ENCODE measurements at places on chromosomes 6 and 20. TPM values are rescaled to one million over a fixed set of nuclear protein-coding genes. Genes with fewer than 3 reads are reported as not detected.

- ATAC-seq, result no peak
Observed at GRCh38 chr6:14259594-14260152, 142.1 kb downstream of the CD83 start.

DNA sequence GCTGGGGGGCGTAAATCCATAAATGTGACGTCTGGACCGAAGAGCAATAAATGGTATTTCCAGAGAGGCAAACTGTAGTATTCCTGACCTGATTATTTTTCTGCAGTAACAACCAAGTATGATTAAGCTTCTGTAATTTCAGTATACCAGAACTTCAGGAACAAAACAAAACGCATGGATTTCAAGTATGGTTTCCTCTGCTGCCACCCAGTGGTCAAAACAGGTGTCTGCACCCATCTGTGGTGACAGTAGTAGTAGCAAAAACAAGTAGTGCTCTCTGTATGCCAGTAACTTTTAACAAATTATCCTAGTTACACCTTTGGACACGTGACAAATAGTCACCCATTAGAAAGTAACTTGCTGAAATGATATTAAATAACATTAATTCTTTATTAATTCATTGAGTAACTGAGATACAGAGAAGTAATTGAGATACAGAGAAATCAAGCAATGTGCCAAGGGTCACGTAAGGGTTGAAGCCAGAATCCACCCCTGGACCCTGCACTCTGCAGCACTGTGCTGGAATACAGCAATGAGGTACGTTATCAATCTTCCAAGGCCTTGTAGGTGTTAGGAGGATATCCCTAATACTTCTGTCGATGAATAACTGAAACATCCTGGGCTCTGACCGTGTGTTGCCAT, 7.9 kb downstream of the CALHM4 start:
- peak; percentile 56 for ATAC-seq

DNA sequence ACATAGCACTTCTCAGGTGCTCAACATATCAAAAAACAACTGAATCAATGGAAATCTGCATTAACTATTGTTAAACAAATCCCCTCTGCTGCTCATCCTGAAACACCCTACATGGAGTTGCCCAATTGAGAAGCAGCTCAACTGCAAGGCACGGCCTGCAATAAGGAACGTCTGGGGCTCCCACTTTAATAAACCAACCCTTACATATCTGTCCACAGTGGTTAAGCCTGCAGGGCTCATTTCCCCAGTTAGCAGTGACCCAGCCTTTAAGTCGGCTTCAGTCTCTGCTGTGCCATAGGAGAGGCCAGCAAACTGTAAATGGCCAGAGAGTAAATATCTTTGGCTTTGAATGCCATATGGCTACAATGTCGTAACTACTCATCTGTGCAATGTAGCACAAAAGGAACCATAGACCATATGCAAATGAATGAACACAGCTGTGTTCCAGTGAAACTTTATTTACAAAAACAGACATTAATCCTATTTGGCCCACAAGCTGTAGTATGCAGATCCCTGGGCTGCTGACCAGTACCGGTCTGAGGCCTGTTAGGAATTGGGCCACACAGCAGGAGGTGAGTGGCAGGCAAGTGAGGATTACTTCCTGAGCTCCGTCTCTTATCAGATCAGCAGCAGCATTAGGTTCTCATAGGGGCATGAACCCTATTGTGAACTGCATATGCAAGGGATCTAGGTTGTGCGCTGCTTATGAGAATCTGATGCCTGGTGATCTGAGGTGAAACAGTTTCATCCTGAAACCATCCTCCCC, 522.7 kb upstream of the CDH4 start:
- ATAC-seq, result no peak

DNA sequence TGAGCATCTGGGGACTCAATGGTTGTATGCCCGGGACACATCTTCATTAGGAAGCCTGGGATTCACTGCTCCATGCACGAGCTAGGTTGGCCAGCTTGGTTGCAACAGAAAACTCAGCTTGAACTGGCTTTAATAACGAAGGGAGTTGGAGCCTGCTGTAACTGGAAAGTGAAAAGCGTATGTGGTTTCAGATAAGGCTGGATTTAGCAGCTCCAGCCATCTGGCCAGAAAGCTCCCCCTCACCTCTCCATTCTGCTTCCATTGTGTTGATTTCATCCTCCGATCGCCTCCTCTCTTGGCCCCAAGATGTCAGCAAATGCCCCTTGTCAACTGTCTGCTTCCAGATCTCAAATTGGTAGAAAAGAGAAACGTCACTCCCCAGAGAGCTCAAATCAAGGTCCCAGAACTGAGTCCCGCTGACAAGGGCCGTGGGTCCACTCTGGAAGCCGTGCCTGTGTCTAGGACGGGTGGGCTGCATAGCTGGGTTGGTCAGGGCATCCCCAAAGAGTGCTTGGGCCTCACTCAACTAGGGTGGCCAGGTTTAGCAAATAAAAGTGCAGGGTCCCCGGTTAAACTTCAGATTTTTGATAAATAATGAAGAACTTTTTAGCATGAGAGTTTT, 117.0 kb upstream of the PMEPA1 start:
- no peak for ATAC-seq

GRCh38 chr20:14117768-14118167, 122.5 kb downstream of the MACROD2 start:
- ATAC-seq, result no peak

The SLA2 gene
- 0.27 TPM for total RNA-seq

DNA sequence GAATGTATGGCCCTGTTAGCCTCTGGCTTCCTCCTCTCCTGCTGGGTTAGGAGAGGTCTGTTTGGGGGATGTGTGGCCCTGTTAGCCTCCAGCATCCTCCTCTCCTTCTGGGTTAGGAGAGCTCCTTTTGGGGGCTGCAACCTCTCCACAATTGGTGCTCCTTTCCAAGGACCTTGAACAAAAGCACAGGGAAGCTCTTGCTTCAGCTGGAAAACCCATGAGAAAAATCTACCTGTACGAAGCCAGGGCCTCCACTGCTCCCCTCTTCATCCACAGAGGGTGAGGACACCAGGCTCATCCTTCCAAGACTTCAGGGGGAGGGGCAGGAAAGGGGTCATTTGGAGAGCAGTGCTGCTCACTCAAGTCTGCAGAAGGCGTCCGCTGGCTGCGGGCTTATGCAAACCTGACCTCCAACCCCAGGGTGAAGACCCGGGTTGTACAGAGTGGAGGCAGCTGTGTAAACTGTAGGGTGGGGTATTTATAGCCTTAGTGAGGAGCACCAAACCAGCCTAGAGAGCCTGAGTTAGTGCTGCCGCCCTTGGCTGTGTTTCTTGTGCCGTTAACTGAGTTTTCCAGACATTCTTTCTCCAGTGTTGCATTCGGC, 62.1 kb downstream of the SLC24A3 start:
- no peak for ATAC-seq

DNA sequence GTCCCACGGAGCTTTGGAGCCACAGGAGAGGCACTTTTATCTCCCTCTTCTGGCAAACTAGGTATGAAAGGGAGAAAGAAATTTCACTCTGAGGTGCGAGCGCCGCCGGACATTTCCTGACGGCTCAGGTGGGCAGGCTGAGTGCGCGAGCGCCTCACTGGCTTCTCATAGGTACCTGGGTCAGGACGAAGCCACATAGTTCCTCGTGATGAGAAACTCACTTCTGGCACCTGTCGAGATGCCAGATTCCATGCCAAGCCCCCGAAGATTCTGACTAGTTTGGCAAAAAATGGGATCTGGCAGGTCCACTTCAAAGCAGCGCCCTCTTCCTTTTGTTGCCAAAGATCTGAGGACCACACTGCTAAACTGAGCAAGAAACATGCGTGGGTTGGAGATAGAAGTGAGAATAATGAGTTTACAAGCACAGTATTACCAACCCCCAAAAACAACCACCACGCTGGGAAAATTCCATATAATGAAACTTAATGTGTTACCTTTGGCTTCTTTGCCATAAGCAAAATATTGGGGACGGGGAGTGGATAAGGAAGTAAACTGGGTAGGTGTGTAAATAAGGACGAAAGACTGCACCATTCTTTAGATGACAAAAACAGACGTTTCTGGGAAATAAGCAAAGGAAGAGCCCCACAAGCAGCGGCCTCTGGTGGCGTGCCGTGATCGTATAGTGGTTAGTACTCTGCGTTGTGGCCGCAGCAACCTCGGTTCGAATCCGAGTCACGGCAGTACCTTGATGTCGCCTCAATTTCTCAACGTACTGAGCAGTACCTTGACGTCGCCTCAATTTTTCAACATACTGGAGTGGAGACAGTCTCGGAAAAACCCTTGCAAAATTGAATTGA, 89.8 kb upstream of the PRSS16 start:
- ATAC-seq, result peak; percentile 89

DNA sequence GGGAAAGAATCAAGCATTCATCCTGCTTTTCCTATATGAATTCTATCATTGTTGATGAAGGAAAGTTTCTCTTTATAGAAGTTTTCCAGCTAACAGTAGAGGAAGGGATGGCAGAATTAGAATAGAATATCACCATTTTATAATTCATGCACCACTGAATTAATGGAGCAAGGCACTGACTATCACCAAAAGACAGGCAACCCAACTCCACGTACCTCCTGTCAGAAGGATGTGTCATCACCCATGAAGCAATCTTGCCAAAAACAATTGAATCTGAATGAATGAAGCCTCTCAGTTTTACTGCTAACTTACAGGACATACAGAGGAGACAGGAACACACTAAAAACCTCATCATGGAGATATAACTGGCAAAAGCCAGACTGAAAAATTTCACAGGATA, 122.4 kb downstream of the NFATC2 start:
- no peak for ATAC-seq

- ATAC-seq, result no peak
Observed at GRCh38 chr6:38310061-38310460, 329.7 kb downstream of the BTBD9 start.

GRCh38 chr20:13312300-13312699, 91.2 kb downstream of the ISM1 start:
- ATAC-seq, result no peak

DNA sequence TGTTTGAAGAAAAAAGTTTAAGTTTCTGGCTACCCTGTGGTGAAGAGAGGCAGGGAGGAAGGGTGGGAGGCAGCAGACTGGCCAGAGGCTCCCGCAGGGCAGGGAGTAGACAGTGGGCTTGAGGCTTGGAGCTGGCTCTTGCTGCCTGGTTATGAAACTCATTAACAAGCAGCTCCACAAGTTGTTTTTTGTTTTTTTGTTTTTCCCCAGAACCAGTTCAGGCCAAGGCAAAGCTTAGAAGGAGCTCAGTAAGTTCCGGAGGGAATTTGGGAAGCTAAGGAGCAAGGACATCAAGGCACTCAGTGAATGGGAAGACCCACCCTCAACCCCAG, 4.0 kb downstream of the DLL1 start:
- no peak for ATAC-seq

- no peak for ATAC-seq
Observed at GRCh38 chr6:161128680-161129196, 137.2 kb downstream of the MAP3K4 start.

The BNIP5 gene
- total RNA-seq, result not detected

GRCh38 chr20:33689973-33690372, 3.8 kb upstream of the E2F1 start:
- ATAC-seq, result no peak

DNA sequence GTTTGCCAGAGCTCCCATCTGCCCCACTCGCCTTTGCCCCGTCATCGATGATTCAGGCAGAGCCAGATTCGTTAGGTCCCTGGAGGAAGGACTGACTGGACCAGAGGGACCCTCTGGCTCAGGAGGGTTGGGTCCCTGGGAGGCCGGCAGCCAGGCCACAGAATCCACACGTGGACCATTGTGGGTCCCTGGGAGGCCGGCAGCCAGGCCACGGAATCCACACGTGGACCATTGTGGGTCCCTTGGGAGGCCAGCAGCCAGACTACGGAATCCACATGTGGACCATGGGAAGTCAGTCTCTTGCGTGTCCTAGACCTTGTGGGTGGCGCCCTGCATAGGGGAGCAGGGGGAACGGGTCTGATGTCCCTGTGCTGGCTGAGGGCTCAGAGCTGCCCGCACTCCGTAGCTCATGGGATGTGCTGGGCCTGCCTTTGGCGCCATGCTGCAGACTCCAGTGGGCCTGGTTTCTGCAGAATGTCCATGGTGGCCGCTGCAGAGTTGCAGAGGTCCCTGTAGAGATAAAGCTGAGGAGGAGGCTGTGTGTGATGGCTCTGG, 23.5 kb downstream of the UCKL1 start:
- ATAC-seq, result no peak

DNA sequence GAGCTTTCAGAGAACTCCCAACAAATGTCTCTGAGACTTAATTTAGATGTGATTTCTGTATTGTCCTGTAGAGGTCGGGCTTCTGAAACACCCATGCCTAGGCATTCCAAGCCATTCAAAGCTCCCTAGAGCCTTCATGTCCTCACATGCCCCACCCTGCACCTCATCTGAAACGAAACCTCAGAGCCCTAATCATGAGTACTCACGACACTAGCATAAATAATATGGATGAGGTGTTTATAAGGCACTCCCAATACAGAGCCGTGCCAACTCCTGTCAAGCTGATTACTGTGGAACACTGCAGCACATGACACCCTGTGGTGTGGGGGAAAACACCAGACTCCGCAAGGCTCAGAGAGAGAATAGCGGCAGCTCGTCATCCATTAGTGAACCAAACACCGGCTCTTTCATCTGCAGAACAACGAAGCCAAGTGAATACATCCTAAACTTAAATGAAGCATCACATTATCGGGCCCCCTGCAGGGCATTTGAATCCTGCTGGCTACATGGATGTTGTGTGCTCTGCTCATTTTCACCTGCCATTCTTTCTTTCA, 83.8 kb downstream of the FNDC1 start:
- peak; percentile 95 for ATAC-seq

GRCh38 chr20:54891907-54892306, 416.5 kb downstream of the DOK5 start:
- no peak for ATAC-seq

The POU5F1 gene
- 3.8 TPM for total RNA-seq

The MICA gene
- 6.7 TPM for total RNA-seq
